ENCODE measurements at places on chromosomes 5 and 9.

- no peak for DNase-seq
Measured at GRCh38 chr5:83377131-83377865, 94.2 kb upstream of the VCAN start.

DNA sequence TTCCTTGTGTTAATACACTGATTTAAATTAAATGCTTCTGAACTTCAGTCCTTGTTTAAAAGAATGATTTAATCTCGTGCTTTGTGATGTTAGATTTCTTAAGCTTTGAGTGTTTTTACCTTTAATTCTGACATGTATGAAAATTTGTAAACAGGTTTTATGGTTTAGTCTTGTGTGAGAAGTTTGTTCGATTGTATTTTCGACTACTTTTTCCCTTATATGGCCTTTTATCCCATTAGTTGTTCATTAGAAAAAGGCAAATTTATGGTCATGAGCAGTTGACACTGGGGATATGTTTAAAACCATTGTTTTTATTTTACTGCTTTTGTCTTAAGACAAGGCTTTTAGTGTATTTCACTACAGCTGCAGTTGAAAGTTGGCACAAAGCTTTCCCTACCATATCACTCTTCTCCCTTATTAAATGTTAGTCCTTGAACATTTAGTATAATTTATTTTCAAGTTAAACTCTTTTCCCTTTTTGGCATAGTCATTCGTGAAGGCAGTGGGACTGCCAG is 3.3 kb downstream of the UBE2R2 start:
- no peak for DNase-seq

- DNase-seq: no peak
Measured at GRCh38 chr5:160641405-160641804, 210.6 kb downstream of the ATP10B start.

GRCh38 chr5:76689321-76690036 is 26.4 kb upstream of the F2R start:
- no peak for DNase-seq

- no peak for DNase-seq
Measured at GRCh38 chr9:95139126-95139525, 178.4 kb downstream of the FANCC start.

DNA sequence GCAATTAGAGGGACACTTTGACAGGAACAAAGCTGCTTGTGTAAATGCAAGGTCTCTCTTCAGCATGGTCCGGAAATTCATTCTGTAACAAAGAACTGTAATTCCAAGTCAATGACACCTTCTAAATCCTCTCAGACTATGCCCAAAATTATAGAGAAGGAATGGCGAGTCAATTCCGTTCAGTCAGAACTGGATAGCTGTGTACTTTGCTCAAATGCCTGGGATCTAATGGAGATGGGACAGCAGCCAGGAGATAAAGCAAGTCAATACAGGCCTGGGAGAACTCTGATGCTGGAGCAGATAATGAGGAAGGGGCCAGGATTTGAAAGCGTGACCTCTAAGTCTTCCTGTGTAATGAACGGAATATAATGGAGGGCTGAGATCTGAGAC is 96.4 kb upstream of the SPRY4 start:
- DNase-seq: no peak

DNA sequence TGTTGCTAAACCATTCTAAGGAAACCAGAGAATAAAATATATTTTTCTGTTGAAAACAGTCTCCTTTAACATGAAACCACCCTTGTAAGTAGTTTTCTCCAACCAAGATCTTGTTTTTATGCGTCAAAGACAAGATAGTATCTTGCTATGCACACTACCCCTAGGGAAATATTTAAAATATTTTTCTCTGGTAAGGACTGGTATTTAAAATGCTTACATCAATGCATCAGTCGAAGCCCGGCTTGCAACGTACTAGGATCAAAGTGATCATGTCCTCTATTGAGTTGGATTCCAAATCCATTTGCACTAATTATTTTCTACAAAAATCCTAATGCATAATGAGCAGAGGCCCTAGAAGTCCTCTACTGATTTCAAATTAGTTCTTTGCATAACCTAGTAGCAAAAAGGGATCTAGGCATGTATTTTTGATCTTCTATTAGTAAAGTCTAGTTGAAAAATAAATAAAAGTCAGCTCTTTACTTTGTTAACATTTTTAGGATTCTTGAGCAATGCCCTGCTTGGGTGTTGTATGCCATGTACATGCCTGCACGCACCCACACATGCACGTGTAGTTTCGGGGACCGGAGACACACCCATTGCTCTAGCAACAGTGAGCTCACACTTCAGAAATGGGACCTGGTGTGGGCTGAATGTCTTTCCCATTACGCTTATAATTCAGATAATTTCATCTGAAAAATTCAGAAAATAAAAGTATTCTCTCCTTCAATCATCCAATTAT is 165.0 kb upstream of the GPR151 start:
- no peak for DNase-seq

- DNase-seq: no peak
Measured at GRCh38 chr5:140011297-140011802, 31.7 kb downstream of the NRG2 start.

GRCh38 chr5:171420431-171421241 is 1.2 kb downstream of the FGF18 start:
- peak; percentile 59 for DNase-seq

DNA sequence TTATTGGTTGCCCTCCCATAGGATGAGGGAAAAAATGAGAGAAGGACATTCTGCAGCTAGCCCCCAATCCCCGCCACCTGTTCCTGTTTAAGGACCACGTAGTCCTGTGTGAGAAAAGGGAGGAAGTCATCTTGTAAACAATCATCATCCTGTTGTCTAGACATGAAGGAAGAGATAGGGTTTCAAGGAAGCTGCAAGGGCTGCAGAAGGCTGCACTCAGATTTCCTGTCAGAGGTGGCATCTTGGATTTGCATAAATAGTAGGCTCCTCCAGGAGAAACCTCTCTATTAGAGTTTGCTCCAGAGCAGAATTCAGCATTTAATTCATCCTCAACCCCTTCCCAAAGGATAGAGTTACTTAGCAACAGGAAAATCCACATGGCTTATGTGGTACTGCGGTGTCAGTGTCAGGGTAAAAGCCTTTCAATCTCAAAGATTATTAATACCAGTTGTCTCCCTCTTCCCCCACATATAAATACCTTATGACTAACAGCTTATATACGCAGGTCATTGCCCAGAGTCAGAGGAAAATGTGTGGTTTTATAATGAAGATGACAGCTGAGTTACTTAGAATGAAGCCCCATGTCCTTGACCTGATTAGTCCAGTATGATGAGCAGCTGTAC is 4.6 kb upstream of the DNAJC18 start:
- DNase-seq: peak; percentile 50

DNA sequence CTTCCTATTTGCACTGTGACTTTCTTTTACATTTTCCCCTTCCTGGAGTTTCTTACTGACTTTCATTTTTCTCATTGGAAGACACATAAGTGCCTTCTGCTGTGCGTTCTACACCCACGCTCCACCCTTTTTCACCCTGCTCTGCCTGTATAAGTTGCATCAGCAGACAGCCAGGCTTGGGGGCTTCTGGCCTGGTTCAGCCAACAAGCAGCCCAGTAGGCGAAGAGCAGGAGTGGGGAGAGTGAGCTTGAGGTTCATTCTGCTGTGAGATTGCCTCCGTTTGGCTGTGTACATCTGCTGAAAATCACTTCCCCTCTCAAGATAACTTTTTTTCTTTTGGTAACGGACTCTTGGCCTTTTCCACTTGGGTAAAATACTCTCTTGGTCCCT is 38.4 kb downstream of the RASGRF2 start:
- peak; percentile 73 for DNase-seq

GRCh38 chr9:110142253-110142652 is 65.7 kb downstream of the C9orf152 start:
- no peak for DNase-seq

DNA sequence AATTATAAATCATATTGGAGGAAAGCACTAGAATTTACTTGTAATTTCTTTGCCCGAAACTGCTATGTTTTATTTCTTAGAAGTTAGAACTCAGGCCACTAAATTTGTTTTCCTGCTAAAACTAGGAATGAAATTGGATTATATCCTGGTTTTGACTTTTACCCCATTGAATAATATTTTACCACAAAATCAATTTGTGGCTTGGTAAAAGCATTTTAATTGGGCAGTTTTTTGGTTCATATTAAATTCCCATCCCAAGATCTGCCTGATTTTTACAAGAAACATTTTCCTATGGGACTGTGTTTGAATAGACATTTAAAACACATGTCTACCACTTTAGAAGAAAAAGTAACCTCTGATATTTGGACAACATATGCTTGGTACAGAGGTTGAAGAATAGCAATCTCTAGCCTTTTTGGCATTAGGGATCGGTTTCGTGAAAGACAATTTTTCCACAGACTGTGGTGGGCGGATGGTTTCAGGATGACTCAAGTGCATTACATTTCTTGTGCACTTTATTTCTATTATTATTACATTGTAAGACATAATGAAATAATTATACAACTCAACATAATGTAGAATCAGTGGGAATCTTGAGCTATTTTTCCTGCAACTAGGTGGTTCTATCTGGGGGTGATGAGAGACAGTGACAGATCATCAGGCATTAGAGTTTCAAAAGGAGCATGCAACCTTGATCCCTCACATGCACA is 565.6 kb downstream of the PRR16 start:
- no peak for DNase-seq

DNA sequence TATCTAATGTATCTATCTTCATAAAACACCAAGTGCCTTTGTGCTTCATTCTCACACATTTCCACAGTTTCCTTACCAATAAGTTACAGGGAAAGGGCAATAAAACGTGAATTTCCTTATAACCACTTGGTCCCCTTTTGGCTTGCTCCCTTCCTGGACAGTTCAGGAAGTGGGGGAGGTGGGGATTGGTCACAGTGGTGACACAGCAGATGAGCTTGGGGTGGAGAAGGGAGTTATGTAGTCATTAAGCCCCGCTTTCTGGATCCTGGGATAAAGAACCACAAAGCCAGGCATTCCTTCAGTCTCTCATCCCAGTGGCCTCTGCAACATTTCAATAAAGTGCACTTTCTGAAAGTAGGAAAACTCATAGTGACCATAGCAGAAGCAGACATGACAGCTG is 47.1 kb upstream of the FYB1 start:
- no peak for DNase-seq

DNA sequence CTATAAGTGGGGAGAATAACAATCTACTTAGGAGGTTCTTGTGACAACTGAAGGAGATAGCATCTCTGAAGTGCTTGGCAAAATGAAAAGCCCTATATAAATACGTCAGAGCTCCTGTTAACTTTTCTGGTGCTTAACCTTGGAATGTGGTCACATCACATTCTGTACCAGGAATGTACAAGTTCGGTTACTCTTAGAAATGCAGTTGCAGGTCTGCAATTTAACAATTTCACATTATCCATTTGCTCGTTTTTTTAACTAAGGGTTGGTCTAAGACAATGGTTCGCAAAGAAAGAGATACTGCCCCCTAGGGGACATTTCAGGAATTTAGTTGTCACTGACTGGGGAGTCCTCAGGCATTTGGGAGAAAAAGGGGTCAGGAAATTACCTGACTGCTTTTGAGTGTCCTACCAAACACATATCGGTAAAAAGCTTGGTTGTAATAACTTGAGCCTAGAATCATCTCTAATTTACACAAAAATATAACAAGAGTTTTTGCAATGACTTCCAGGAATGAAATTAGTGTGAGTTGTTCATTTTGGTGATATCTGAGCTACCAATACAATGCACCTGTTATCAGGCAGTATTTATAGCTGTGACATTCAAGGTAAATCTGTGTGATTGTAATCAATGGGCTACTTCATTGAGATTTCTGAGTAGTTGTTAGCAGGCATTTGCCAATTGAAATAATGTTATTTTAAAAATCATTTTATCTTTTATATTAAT is 5.4 kb upstream of the HBEGF start:
- no peak for DNase-seq
